ENCODE measurements at places on chromosomes 12 and 14.

- no peak overlapping the region for H3K27ac ChIP-seq
- H3K4me3 ChIP-seq = no peak overlapping the region
- no peaks in the 10 kb centered on the region for H3K27me3 ChIP-seq
- H3K4me1 ChIP-seq = no peaks in the 10 kb centered on the region
- no peaks in the 10 kb centered on the region for H3K36me3 ChIP-seq
Measured at GRCh38 chr14:94332063-94332583, 9.0 kb upstream of the SERPINA6 start.

DNA sequence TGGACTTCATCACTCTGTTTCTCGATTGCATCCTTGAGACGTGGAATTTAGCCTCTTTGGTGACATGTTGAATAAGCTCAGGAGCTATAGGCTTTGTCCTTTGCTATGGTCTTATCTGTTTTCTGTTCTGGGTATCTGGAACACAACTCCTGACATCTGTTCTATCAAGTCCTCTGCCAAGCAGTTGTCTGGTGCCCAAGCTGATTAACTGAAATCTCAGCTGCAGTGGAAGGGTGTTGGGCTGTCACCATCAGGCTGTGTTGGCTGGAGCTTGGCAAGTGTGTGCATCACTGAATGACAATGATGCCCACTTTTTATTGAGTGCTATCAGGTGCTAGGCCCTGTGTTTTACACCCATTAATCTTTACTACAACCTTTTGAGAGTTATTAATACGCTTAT is 77.8 kb downstream of the SMOC1 start:
- H3K27ac ChIP-seq = no peak overlapping the region
- H3K36me3 ChIP-seq = no peaks in the 10 kb centered on the region
- no peak for DNase-seq
- H3K4me1 ChIP-seq = peaks cover 9% of the 10 kb centered on the region
- H3K27me3 ChIP-seq = no peaks in the 10 kb centered on the region

GRCh38 chr14:92431199-92431725 is 82.3 kb upstream of the RIN3 start:
- H3K4me1 ChIP-seq = no peaks in the 10 kb centered on the region
- DNase-seq = no peak
- no peaks in the 10 kb centered on the region for H3K27me3 ChIP-seq
- no peak overlapping the region for H3K27ac ChIP-seq
- H3K4me3 ChIP-seq = no peak overlapping the region
- H3K36me3 ChIP-seq = no peaks in the 10 kb centered on the region

DNA sequence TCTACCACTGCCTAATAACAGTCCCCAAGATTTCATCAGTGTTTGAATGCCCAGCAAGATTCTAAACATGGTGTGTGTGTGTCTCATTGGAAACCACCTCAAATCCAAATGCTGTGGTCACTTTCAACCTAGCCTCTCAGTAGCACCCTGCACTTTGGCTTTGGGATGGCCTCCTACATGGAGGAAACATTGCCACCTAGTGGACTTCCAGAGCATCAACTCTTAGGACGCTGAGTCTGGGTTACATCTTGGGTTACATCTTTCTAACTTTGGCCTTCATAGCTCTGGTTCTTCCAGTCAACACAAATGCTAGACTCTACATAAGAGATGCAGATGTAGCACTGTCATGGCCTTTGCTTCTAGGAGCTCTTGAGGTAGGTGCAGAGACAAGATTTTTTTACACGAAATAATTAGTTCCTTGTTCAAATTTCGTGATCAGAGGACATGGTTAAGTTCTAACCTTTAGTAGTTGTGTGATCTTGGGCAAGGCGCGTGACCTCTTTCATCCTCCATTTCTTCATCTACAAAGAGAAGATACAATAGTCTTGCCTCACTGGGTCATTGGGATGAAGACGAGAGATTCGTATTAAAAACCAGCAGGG is 113.5 kb upstream of the VASH1 start:
- no peak overlapping the region for H3K4me3 ChIP-seq
- H3K27ac ChIP-seq = no peak overlapping the region
- peak; percentile 18 for DNase-seq
- no peaks in the 10 kb centered on the region for H3K27me3 ChIP-seq
- no peaks in the 10 kb centered on the region for H3K36me3 ChIP-seq
